ENCODE measurements at places on chromosomes 6 and 20.

- no peak for DNase-seq
These were observed 100.3 kb downstream of the EDN3 start for GRCh38 chr20:59400708-59401107.

DNA sequence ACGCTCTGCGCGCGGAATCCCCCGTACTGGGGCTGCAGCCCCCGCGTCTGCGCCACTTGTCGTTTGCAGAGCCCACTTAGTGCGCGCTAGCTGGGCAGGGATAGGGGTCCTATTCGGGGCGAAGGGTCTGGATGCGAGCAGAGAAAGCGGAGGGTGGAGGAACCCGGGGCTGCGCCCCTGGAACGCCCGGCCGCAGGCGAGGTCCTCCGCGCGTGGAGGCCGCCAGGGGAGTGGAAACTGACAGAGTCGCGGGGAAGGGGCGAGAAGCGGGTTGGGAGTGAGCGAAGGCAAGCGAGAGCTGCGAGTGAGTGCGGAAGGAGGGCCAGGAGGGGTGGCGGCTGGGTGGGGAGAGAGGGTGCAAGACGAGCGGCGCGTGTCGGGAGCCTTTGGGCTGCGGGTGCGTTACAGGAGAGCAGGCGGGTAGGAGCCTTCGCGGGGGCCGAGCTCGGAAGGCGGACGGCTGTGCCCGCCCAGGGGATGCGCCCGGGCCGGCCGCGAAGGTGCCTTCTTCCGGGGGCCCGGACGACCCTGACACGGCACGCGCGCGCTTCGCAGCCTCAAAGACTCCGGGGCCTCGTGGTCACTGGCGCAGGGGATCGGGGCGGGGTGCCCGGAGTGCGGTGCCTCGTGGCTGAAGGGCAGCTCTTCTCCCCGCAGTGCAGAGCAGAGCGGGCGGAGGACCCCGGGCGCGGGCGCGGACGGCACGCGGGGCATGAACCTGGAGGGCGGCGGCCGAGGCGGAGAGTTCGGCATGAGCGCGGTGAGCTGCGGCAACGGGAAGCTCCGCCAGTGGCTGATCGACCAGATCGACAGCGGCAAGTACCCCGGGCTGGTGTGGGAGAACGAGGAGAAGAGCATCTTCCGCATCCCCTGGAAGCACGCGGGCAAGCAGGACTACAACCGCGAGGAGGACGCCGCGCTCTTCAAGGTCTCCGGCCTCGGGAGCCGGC is 1.2 kb downstream of the IRF4 start:
- DNase-seq, result no peak

DNA sequence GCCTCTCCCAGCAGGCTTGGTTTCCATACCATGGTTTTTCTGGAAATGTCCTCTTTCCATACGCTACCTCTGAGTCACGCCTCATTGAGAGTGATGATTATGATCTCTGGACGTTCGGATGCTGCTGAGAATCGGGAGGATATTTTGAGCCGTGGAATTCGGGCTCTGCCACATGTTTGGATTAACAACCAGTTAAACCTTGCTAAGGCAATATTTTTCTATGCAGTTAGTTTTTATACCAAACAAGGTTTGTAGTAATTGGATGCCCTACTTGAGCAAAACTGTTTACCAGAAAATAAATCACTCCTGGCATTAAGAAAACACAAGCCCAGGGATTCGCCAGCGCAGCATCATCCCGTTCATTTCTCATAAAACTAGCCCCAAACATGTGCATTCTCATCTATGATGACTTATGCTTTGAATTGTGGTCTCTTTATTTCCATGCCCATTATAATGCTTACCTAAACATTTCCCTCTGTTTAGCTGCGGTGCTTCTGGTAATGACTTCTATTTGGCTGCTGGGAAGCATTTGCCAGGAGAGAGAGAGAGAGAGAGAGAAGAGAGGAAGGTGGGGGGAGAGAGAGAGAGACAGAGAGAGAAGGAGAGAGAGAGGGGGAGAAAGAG is 198.9 kb downstream of the CLIC5 start:
- DNase-seq, result no peak

DNA sequence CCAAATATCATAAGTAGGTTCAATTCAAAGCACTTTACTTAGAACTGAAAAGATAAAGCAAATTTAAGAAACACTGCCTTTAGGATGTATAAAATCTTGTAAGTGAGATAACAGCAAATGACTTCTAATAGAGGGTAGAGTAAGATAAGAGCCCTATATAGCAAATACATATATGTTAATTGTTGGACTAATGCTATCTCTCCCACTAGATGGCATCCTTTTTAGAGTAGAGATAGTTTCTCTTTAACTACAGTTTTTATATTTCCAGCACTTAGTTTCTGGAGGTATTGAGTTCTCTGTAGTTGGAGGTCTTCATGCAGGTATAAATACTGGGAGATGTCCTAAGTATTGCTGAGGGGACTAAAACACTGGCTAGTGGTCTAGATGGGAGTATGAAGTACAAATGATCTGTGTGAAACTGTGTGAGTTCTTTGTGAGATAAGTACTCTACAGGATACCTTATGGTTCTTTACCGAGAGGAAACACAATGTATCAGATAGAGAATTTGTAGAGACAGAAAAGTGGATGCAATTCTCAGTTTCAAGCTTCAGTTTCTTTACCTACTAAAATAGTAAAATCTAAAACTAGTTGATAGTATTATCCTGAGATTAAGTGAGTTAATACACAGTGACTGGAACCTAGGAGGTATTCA is 399.3 kb downstream of the KHDRBS2 start:
- DNase-seq, result no peak

GRCh38 chr20:25148181-25148981 is 47.1 kb upstream of the ENTPD6 start:
- no peak for DNase-seq

DNA sequence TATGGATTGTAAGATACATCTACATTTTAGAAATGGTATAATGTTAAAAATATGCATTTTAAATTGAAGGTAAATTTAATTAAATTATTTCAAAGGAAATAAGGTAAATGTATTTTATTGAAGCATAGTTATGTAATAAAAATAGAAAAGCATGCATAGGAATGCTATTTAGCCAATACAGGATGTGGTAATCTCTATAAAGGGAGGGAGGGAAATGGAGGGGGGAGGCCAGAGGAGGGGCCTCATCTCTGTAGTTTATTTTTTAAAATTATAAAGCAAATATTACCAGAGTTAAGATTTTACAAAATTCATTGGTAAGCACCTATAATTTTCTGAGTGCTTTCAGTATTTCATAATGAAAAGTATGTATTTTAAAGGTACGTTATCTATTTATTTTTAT is 27.2 kb downstream of the SLC16A10 start:
- no peak for DNase-seq

- no peak for DNase-seq
These were observed 199.7 kb downstream of the TBXT start for GRCh38 chr6:165967810-165968407.

DNA sequence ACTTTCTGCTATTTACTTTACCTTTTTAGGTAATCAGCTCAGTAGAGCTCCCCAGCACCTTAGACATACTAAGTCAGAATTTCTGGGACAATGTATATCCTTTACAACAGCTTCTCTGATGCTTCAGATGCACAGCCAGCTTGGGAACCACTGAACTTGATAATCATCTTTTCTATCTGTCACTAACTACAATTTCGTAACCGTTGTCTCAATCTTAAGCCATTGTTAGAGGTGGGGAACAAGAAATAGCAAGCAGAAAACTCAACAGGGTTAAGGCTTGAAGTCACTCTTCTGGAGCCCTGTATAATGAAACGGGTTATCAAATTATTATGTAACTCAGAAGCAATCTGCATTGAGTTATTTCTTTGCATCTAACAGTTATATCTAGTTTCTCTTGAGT is 47.1 kb downstream of the CD109 start:
- DNase-seq, result no peak

DNA sequence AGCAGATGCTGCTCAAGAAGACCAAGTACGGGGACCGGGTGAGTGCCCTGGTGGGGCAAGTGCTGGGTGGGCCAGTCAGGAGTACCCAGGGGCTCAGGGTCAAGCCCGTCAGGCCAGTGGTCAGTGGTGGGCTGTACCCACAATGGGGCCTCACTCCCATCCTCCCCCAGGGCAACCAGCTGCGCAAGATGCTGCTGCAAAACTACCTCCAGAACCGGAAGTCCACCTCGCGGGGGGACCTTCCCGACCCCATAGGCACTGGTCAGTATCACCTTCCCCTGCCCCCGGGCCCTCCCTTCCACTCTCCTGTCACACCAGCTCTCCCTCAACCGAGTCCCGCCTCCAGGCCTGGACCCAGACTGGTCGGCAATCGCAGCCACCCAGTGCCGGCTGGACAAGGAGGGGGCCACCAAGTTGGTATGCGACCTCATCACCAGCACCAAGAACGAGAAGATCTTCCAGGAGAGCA is 27.0 kb downstream of the UQCC2 start:
- no peak for DNase-seq

GRCh38 chr6:13139119-13139518 is 189.2 kb downstream of the TBC1D7 start:
- DNase-seq, result no peak

DNA sequence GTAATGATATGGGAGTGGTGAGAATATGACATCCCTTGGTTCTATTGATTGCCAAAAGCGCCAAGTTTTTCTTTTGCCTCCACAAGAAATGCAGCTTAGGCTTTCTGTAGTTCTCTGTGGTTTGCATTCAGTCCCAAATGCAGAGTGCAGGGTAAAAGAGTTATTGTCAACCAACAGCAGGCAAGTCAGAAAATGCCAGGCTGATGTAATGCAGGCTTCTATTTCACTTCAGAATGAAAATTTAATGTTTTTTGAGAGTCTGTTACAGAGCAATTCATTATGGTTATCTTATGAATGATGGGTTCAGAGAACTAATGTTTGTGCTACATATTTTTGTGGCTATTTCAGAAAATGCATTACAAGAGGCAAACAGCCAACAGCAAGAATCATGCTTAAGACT is 293.5 kb downstream of the CENPW start:
- DNase-seq, result no peak

DNA sequence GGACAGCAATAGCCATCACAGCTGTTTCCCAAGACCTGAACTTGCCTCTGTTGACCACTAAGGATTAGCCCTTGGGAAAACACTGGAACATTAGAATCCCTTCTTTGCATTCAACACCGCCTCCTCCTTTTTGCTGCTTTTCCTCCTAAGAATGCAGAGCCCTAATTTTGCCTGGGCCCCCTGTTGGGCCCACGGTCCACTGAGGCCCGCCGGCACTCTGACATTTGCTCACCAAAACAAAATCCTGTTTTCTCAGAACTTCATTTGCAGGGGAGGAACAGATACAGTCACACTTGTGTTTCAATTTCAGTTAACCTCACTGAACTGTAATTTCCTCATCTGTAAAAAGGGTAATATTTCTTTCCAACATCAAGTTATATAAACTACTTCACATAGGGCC is 116.0 kb upstream of the JARID2 start:
- no peak for DNase-seq

- DNase-seq, result no peak
These were observed 544.1 kb downstream of the CD83 start for GRCh38 chr6:14661691-14662090.

DNA sequence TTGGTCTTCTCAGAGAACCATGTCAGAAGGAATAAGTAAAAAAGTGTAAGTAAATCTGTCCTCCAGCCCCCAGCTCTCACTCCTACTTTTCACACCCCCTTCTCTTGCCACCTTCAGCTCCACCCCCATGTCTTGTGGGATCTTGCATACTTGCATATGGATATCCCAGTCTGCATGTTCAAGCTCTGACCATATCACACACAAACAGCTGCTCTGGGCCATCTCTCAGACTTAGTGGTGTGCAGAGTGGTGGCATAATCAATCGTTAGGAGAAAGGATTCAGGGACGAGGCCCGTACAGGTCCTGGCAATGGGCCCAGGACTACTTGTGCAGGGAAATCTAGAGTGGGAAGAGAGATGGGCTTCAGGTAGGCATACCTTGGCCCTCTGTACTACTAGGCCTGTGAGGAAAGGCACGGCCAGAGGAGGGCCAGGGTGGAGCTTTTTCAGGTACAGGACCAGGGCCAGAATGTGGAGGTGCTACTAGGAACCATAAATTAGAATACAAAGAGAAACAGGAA is 112.0 kb upstream of the SGK1 start:
- no peak for DNase-seq

GRCh38 chr6:33000055-33000454 is 9.3 kb downstream of the HLA-DOA start:
- DNase-seq, result no peak

- no peak for DNase-seq
These were observed 82.7 kb upstream of the TRAF3IP2 start for GRCh38 chr6:111688331-111688730.

DNA sequence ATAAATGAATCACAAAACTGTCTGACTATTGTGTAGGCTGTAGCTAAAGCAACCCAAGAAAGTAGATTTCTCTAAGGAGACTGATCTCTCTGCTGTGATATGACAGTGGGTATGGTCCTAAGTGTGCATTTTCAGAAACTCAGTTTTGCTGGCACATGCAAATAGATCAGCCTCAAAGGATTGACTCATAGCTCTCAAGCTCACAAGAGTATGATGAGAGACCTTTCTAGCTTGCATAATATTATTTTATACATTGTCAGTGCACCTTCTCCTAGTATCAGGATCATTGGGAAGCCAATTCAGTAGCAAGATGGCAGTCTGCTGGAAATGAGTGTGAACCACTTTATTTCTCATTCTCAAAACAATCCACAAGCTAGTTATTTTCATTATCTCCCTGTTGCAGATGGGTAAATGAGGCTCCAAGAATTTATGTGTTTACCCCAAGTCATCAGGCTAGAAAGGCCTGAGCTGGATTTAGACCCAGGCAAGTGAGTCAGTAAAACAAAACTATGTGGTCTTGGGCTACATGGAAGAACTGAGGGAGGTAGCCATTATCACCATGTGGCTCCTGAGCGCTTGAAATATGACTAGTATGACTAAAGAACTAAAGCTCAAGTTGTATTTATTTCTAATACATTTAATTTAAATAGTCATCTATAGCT is 27.9 kb upstream of the PLCB4 start:
- DNase-seq, result no peak

DNA sequence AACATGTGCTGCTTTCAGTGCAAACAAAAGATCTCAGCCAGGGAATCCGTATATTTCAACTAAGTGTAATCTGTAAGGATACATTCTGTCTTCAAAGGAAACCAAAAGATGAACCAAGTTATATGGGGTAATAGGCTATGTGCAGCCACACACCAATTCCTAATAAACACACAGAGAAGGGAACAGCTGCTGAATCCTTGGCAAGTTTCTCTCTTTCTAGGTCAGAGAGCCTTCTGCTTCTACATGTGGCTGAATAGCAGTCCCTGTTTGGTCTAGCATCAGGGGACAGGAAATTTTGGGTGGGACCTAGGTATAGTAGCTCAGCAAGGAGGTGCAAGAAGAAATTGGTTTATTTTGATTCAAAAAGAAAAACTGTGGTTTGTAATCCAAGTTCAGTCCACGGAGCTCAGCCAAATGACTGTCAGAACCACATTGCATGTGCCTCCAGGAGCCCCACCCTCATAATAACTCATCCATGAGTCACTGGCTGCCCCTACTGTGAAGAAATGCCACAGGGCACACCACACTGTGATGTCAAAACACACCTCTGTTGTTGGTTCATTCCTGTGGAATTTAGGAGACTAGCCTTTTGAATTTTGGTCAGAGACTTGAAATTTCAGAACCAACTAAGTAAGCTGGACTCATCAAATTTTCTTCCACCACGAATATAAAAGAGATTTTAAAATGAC is 21.1 kb downstream of the SPTLC3 start:
- DNase-seq, result peak; percentile 71

Measured in GOT3 (cell line).